Activated CD8-positive, alpha-beta memory T cell treated with anti-CD3 and anti-CD28 coated beads, Interleukin-2, amount 50 U/mL, for 4 hours (primary cell): ENCODE measurements at places on chromosomes 3 and 15.

DNA sequence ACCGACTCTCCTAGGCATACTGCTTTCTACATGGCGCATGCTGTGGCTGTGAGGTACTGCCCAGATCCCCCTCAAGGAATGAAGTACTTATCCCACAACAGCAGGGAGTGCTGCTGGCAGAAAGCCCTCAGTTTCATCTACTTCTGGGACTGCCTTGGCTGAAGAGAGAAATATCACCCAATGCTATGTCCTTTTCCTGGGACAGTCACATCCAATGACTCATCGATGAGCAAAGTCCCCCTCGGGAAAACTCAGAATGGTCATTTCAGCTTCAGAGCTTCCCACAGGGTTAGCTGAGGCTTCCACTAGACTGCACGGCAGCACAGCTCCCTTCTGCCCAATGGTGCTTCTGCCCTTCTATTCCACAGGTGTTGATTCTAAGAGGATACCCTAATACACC is 3.6 kb upstream of the NMD3 start:
- no peak for DNase-seq

GRCh38 chr3:52247409-52248164 is 2.0 kb downstream of the PPM1M start:
- DNase-seq: no peak

GRCh38 chr3:16338999-16339398 is 74.0 kb downstream of the OXNAD1 start:
- DNase-seq: no peak

GRCh38 chr3:72177075-72178050 is 392.4 kb upstream of the PROK2 start:
- DNase-seq: no peak

DNA sequence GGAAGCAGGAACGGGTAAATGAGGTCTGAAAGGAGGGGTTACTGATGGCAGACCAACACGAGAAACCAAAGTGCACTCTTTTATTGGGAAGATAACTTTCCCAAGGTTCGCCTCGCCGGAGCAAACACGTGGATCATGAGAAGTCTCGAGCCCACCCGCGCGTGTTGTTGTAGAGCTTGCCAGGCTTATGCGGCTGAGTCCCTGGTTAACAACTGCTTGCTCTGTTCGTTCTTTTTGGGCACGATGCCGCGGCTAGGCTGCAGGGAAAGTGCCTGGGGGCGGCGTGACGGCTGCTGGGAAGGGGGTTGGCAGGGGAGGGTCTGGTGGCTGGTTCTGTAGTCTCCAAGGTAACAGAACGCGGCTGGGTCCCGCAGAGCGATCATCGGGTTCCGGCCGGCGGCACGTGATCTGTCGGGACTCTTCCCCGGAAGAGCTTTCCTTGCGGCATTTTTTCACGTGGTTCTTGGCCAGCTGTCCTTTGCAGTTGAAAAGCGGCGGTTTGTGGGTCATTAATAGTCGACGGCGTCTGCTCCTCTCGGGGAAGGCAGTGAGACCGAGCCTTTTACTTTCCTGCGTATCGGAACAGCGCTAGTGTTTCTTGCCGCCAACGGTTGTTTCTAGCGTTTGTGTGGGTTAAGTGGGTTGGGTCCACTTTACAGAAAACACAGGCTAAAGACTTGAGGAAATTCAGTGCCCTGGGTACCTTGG is 1.5 kb downstream of the MGA start:
- peak; percentile 64 for DNase-seq

DNA sequence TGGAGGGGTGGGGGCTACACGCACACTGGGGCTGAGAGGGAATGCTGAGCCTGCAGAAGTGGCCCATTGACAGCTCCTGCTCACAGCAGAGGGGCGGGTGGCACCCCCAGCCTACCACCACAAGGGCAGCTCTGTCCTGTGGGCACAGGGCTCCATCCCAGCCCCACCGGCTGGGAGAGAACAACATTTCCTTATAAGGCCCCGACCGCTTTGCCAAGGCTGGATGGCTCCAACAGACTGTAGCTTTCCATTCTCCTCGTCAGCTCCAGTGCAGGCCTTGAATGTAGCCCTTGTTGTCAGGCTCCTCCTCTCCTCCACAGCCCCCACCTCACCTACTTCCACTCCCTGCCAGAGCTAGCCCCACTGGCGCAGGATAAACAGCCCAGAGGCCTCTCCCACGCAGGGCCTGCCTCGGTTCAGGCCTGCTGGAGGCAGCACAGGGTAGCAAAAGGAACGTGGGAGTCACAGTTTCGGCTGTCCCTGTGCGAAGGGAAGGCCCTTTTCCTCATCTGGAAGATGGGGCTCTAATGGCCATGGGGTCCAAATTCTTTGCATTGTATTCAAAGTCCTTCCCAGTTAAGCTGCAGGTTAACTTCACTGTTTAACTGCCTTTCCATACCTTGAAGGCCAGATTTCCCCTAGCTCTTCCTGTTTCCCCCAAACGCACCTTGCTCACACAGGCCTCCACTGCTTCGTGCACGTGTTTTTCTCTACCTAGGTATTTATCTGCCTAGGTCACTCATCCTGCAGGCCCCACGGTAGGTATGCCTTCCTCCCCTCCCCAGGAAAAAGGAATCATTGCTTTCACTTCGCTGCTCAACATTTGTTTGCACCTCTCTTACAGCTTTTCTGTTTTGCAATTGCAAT is 101.6 kb upstream of the LPP start:
- DNase-seq: no peak
